CD4-positive, alpha-beta T cell treated with Interferon alpha-2 for 1 hour (primary cell): ENCODE measurements at places on chromosomes 1 and 21.

GRCh38 chr1:2556678-2557481 lies 709 bp downstream of the TNFRSF14 start:
- DNase-seq, result peak; percentile 36

GRCh38 chr1:50132347-50132894 lies 23.7 kb downstream of the ELAVL4 start:
- no peak for DNase-seq

DNA sequence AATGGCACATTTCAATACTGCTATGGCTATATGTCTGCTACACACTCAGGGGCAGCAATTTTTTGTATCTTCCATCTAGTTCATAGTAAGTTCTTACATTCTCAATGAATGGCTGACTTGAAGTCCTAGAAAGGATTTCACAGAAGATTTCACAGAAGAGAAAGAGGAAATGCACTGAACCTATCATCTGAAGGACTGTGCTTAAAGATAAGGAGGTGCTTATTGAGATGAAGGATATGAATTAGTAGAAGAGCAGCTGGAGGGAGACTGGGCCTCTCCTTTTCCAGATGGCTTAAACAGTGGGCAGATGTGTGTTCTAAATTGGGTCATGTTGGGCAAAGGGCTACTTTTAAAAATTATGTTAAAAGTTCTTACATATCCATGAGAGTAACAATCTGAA lies 14.6 kb downstream of the ADAR start:
- DNase-seq, result no peak

- no peak for DNase-seq
Observed at GRCh38 chr1:204479387-204480136, 15.0 kb downstream of the PIK3C2B start.

DNA sequence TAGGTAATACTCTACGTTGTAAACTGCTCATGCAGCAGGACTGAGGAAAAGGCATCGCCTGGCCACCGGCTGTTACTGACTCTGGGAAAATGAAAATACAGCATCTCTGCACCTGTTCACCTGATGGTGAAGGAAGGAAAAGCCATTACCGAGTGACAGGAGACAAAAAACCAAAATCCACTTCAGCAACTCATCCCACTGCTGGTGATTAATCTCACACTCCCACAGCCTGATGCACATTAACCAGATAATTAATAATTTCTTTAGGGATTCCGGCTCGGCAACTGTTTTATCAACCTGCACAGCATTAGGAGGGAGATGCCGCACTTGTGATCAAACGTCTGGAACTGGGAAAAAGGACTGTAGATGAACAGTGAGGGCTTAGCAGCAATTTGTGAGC lies 183.9 kb upstream of the ESRRG start:
- no peak for DNase-seq

DNA sequence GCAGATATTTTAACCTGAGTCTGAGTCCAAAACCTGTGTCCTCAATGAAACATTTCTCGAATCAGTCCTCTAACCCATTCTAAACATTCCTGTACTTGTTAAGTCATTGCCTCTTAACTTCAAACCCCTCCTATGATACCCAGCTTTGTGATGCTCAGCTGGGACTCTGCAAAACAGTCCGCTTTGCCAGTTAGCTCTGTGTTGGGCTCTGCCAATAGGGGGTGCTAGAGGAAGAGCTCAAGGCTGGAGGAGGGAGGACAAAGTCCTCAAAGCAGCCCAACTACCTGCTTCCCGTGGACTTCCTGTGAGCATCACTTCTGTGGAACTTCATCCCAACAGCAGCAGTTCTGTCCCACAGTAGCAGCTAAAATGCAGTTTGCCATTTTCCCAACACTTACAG lies 38.1 kb upstream of the SYT14 start:
- DNase-seq, result no peak

DNA sequence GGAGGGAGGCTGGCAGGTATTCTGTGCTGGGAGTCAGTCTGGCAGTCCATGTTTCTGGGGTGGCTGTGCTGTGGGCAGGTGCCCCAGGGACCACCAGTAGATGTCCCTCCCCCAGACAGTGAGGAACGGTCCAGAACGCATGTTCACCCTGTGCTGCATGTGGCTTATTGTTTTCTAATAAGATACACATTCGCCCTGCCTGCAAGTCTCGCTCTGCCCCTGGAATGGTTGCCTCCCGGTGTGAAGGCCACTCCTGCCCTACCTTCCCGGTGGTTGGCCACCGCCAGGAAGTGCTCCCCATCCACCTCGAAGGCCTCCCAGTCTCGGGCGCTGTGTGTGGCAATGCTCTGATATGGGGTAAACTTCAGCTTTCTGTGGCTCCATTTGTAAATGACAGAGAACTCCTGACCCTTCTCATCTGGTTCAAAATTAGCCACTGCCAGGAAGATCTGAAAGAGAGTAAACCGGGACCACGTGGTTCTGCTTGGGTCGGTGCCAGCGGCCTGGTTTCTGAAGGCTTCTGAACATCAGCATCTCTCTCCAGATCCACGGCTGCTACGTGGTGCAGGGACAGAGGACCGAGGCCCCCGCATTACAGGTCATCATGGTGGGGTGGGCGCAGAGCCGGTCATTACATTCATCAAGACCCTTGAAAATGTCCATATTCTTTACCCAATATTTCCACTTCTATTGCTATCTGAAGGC lies 14.5 kb downstream of the KRTAP10-1 start:
- DNase-seq, result no peak

DNA sequence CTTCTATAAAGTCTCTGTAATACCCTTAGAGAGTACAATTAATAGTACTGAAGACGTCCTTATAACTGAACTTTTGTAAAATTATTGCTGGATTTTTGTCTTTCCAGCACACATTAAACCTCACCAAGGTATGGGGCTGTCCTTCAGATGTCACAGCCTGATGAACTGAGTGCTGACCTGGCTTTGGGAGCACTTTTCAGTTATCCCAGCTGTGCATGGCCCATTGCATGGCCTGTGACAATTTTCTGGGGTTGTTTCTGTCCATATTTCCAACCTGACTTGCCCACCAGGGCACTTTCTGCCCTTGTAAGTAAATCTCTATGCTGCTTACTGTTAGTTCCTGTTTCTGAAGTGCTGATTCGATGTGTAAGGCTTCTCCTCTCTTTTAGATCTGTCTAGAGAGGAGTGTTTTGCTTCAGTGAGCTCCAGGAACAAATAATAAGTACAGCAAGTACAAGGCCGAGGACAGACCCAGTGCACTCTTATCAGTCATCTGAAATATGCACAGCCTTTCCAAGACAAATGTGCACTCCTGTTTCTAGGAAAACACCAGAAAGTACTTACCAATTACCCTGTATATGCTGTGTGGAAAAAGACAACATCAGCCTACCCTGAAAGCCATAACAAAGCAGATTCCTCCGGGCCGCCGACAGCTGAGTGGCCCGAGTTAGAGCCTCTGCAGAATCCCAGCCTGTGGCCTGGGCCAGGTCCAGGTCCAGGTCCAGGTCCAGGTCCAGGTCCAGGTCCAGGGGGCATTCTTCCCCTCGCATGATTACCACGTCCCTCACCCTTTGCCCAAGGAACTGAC lies 121.7 kb downstream of the DHRS3 start:
- DNase-seq, result no peak

- no peak for DNase-seq
Observed at GRCh38 chr1:241598249-241598648, 41.9 kb downstream of the CHML start.

GRCh38 chr1:178133239-178133989 lies 39.5 kb downstream of the RASAL2 start:
- DNase-seq, result no peak

DNA sequence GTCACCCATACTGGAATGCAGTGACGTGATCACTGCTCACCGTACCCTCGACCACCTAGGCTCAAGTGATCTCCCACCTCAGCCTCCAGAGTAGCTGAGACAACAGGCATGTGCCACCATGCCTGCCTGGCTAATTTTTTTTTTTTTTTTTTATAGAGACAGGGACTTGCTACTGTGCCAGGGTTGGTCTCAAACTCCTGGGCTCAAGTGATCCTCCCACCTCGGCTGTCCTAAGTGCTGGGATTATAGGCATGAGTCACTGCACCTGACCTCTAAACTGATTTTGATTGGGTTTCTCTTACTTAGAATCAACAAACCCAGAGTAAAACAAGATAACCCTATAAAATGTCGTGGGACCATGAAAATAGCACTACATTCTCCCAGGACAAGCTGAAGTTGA lies 112.0 kb downstream of the UBE2U start:
- DNase-seq, result no peak
